ENCODE measurements at places on chromosomes 6 and 20. TPM values are rescaled to one million over a fixed set of nuclear protein-coding genes. Genes with fewer than 3 reads are reported as not detected.

TRIM15 gene
- not detected for polyA plus RNA-seq

SLX4IP gene
- polyA plus RNA-seq = 2.0 TPM

OPN5 gene
- polyA plus RNA-seq = not detected

OR2J3 gene
- not detected for polyA plus RNA-seq

PTCRA gene
- 1.0 TPM for polyA plus RNA-seq

MOG gene
- polyA plus RNA-seq = not detected

MYB gene
- not detected for polyA plus RNA-seq

ULBP2 gene
- 0.33 TPM for polyA plus RNA-seq

JAG1 gene
- not detected for polyA plus RNA-seq

NFATC2 gene
- 17.4 TPM for polyA plus RNA-seq

ISM1 gene
- 0.13 TPM for polyA plus RNA-seq

SIRPD gene
- polyA plus RNA-seq = not detected

CYP21A2 gene
- not detected for polyA plus RNA-seq

CYP39A1 gene
- not detected for polyA plus RNA-seq

ZBTB9 gene
- 9.0 TPM for polyA plus RNA-seq

C4B gene
- polyA plus RNA-seq = not detected

THBS2 gene
- polyA plus RNA-seq = 0.08 TPM

COL20A1 gene
- not detected for polyA plus RNA-seq

CTCFL gene
- not detected for polyA plus RNA-seq
